ENCODE measurements at places on chromosomes 7 and 10.

DNA sequence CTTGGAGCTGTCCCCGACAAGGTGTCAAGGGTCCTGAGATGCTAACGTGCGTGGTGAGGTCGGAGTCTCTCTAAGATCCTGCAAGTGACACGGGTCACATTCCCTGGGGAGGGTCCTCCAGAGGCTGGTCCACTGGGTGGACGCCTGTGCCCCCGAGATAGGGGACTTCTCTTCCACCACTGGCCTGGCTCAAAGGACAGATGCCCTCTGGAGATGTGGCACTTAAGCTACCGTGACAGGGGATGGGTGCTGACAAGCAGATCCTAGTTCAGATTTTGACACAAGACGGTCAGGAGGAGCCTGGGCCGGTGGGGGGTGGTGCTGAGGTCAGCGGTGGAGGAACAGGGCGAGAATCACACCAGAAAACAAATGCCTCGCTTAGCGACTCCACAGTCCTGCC is 178.0 kb downstream of the ADARB2 start:
- DNase-seq: no peak

- no peak for DNase-seq
These were observed 2.6 kb upstream of the NPSR1 start for GRCh38 chr7:34655384-34655783.

GRCh38 chr7:137628216-137628615 is 218.6 kb downstream of the DGKI start:
- no peak for DNase-seq

- DNase-seq: no peak
These were observed 75.4 kb upstream of the PDSS1 start for GRCh38 chr10:26621889-26622711.

DNA sequence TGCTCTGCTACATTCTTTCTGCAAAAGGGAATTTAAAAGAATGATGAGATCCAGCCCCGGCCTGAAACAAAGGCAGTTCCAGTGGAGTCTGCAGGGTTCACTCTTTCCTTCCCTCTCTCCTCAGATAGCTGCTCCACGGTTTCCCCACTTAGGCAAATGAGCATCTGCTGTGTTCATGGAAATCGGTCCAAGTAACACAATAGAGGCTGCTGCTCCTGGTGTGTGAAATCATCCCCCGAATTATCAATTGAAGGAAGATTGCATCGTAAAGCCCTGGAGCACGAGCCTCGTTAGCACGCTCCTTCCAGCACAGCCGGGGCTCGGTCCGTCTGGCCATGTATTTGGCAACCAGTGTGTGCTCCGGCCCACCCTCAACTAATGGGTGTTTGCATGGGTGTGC is 108.3 kb upstream of the DPP6 start:
- DNase-seq: no peak

DNA sequence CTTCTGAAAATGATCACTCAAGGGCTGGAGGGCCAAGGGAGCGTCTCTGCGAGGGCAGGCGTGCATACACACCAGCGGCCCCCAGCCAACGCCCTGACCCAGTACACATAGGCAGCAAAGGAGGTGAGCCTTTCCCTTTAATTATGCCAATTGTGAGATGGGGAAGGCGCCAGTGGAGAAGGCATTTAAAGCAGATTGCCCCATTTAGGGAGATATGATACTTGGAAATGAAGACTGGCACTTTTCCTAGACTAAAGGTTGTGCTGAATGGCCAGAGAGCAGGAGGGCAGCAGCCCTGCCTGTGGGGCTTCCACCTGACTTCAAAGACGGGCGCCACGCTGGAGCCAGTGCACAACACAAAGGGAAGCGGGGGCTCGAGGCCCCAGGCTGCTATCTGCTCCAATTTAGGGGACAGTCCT is 24.1 kb downstream of the HIPK2 start:
- no peak for DNase-seq

DNA sequence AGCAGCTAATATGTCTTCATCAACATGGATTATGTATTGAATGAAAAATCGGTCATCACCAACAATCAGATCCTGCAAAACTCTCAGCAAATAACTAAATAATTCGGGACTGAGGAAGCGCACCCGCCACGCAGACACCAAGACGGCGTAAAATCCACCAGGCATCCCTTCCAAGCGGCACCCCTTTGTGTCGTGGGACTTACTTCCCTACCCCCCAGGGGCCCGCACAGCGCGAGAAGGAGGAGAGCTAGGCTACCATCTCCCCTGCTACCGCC is 721 bp downstream of the ARL3 start:
- peak; percentile 71 for DNase-seq

- DNase-seq: no peak
These were observed 140.4 kb downstream of the DOCK4 start for GRCh38 chr7:112065758-112066157.

DNA sequence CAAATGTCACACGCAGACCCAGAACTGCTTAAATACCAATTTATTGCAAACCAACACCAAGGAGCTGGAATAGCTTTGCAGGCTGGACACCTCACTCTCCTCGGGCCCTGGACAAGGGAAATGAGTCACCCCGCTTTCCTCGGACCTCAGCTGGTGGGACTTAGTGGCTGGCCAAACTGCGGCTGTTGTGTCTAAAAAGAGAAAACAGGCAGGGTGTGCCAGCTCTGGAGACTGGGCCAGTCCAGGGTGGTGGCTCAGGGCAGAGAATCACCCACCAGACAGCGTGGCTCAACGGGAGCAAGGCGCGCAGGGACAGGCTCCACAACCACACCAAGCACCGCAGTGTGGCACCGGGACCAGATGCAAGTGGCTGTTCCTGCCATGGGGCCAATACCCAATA is 58.2 kb upstream of the CAMK2B start:
- no peak for DNase-seq

DNA sequence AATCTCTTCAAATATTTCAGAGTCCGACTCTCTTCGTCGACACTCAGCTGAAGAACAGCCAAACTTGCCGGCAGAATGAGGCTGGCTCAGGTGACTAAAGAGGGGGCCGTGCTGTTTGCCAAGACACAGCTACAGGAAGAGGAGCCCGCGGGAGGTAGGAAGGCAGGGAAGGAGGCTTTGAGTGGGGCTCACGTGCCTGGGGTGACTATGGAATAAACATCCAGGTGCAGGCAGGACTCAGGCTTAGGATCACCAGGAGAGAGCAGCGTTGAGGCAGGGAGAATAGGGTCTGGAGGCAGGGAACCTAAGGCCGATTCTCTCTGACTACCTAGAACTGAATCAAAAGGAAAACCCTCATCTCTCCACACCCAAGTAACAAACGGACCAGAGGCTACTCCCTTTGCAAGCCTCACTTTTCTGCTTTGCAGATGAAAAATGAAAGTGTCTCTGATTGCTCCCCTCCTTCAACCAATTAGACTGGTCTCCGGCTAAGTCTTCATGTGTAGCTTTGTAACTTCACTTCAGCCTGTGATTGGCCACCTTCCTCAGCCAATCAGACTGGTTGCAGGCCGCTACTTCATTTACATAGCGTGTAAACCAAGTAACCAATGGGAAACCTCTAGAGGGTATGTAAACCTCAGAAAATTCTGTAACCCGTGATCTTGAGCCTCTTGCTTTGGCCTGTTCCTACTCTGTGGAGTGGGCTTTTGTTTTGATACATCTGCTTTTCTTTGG is 19.7 kb upstream of the BNIP3 start:
- DNase-seq: no peak

GRCh38 chr7:70042533-70042932 is 444.3 kb downstream of the AUTS2 start:
- no peak for DNase-seq

DNA sequence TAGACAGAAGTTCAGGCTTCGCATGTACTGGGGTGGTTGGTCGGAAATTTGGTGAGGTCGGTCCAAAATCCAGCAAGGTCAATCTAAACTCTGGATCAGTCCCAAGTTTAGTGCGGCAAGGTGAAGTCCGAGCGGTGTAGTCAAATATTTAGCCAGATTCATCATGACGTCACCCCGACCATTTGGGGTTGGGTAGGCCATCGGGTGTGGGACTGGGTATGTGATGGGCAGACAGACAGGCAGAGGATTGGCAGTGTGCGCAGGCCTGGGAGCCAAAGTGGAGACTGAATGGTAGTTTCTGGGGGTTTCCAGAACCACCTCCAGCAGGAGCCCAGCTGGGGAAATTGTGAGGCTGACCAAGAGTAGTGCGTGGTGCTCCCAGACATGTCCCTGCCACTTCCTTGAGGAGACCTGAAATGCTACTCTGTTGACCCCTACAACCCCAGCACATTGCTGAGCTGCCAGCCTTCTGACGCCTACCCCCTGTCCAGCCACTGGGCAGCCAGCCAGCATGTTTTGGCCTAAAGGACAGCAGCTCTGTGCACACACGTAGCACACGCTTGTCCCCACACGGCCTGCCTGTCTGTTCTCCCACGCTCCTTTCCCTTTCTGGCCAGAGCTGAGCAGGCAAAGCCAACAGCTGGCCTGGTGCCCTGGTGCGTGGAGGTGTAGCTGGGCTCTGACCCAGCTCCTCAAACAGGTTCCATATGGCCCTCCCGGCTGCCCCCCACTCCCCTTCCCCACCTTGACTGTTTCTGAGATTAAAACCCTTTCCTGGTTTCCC is 55.9 kb downstream of the FAM241B start:
- DNase-seq: no peak

DNA sequence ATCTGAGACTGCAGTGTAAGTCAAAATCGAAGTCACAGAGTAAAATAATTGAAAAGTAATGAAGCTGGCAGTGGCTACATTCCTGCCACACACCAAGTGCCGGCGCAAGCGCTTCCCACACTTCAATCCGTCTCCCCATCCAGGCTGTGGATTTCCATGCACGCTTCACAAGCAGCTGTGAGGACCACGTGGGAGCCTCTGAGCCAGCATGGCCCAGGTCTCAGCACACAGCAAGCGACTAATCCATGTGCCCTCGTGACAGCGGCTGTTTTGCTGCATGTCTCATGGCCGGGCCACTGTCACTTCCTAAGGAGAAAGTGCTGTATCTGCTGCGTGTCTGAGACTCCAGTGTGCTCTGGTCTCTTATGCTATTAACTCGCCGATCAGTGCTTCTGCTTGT is 566.9 kb downstream of the DNAJB6 start:
- no peak for DNase-seq

- no peak for DNase-seq
These were observed 293.6 kb downstream of the DNAJB6 start for GRCh38 chr7:157630301-157630853.
